ENCODE measurements at places on chromosomes 3 and 15. TPM values are rescaled to one million over a fixed set of nuclear protein-coding genes. Genes with fewer than 3 reads are reported as not detected.

The PCLAF gene
- total RNA-seq, result 90.7 TPM

The PLCB2 gene
- total RNA-seq, result not detected

The SLC25A36 gene
- total RNA-seq, result 44.5 TPM

The RAD51 gene
- total RNA-seq, result 10.5 TPM

The ARGFX gene
- not detected for total RNA-seq

The PLCD1 gene
- 2.4 TPM for total RNA-seq

The GOLGA6A gene
- total RNA-seq, result not detected

The CRABP1 gene
- total RNA-seq, result not detected

The GLDN gene
- total RNA-seq, result 0.74 TPM

The GPR160 gene
- 3.4 TPM for total RNA-seq
